AG09309 (cell line): ENCODE measurements at places on chromosomes 7 and 10.

- DNase-seq: no peak
Observed at GRCh38 chr10:78830976-78831375, 237.8 kb upstream of the ZMIZ1 start.

GRCh38 chr10:62554632-62555199 lies 180.5 kb downstream of the ZNF365 start:
- DNase-seq: no peak

DNA sequence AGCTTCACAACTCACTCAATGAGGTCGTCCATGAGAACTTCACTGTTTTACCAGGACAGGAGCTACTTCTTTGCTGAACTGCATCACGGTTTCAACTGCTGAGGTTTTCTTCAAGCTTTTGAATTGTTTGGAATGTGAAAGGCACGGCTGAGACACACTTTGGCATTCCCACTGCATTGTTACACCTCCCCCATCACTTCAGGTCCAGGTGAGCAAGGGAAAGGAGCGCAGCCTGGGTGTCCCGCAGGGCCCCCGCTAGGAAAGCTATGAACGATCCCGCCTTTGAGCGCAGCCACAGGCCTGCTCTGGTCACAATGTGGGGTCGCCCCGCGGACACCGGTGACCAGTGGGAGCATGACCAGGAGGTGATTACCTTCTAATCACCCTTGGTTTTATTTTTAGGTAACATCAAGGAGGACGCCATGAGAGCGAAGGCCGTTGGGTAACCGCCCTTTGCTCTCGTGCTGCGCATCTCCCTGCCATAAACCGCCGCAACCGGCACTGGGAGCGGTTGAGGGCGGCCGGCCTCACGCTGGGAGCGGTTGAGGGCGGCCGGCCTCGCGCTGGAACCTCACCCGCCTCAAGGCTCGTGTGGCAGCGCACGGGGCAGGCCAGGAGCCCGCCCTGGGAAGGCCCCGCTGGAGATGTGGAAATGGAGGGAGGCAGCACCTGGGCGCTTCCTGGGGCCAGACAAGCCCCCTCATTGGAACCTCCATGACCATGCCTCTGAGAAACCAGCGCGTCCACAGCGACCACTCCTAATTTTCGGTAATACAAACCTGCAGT lies 50.9 kb upstream of the SGMS1 start:
- no peak for DNase-seq

DNA sequence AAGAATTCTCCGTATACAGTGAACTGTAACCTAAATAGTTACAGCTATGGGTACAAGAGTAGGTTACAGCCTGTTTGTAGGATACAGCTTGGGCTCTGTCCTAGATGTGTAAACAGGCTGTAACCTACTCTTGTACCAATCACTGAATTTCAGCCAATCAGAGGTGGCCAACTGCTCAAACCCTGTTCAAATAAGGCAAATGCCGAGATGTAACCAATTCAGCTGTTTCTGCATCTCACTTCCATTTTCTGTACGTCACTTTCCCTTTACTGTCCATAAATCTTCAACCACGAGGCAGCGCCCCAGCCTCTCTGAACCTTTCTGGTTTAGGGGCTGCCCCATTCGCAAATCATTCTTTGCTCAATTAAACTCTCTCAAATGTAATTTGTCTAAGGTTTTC lies 8.3 kb upstream of the MMP21 start:
- DNase-seq: no peak

- no peak for DNase-seq
Observed at GRCh38 chr7:22645418-22646181, 81.4 kb upstream of the IL6 start.

- DNase-seq: peak; percentile 62
Observed at GRCh38 chr10:110354322-110354766, 49.6 kb upstream of the SMNDC1 start.

- no peak for DNase-seq
Observed at GRCh38 chr10:11165591-11166543, 148.2 kb downstream of the CELF2 start.

DNA sequence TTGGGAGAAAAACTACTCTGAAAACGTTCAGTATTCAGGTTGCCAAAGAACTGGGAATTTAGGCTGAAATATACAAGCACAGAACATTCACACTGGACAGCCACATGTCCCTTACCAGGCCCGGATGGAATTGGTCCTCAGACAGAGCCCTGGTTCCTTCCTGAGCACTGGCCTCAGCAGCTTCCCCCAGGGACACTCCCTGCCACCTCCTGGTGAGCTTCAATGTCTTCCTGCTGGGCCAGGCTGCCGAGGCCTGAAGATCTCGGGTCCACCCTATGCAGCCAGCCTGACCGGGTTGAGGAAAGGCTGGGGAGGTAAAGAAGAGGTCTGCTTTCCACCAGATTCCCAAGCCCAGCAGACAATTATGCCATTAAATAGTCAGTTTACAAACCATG lies 24.8 kb downstream of the LEP start:
- DNase-seq: no peak

DNA sequence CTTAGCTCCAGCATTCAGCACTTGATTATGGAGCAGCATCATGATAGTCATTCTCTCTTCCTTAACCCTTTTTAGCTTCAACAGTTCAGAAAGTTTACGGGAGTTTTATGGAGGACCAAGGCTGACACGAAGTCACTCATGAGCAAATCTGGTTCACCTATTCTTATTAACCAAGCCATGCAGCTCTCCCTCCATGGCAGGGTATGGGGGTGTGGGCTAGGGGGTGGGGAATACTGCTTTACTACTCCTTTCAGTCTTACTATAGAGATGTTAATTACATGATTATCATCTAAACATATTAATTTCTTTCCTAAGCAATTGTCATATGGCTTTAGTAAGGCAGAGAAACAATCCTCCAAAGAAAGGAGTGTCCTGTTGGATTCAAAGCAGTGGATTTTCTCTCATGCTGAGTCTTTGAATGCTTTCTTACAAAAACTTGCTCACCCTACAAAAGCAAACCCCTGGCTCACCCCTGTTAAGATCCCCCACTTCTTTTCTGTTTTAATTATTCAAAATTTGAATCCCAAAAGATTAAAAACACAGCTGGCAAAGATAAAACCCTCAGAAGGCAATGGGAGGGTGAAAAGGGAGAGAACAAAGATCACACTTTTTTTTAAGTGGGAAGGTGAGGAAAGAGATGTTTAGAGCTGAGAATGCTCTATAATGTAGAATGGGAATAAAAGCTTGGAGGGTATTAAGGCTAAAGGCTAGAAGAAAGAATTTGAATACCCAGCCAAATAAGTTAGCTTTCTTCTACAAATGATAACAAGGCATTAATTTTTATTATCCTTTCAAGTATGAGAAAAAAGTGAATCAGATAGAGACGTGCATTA lies 46.4 kb upstream of the SEMA3E start:
- DNase-seq: no peak

DNA sequence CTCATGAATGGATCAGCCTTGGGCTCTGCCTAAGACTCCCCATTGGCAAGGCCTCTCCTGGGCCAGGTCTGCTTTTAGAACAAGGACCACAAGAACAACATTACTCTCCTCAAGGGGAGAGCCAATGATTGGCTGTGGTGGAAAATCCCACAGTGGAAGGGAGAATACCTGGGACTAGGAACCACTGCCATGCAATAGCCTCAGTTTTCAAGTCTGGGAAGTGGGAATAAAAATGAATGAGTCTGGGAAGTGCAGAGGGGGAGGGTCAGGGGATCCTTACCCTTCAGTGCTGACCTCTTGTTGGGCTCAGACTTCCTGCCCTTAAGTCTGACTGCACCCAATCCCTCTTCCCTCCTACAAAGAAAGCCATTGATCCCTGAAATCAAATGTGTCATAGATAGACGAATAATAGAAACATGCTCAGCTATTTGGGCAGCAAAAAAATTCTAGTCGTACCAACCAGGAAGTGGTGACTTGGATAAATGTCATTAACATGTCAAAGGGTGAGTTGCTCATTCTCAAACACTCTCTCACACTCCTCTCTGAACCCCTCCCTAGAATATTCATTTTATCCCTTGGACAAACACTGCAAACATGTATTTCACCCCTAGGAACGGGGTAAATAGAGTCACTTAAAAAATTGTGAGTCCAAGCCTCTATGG lies 123.6 kb downstream of the SH3PXD2A start:
- DNase-seq: no peak

DNA sequence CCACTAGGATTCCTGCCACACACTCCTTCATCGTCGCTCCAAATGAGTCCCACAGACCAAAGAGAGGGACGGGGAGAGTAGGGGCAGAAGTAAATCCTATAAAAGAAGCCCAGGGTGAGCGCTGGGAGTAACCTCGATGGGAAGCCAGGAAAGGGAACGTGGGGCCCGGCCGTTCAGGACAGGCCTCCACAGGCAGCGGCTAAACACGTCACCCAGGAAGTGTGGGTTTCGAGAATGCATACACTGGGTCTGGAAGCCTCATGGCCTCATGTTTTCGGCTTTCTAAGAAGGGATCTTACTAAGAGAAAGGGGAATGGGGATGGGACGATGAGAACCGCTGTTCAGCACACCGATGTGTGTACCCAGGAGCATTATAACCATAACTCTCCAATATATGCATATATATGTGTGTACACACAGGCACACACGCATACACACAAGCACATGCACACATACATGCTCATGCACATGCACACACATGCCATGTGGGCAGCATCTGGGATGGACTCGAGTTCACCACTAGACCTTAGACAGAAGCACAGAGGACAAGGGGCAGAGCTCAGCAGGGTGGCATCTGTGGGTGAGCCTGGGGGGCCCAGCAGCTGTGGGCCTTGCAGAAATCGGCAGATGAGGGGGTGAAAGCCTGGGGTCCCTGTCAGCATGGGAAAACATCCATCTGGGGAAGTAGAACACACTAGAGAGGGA lies 14.8 kb upstream of the CNPY1 start:
- no peak for DNase-seq

GRCh38 chr10:73209705-73210104 lies 37.4 kb downstream of the DNAJC9 start:
- peak; percentile 11 for DNase-seq

DNA sequence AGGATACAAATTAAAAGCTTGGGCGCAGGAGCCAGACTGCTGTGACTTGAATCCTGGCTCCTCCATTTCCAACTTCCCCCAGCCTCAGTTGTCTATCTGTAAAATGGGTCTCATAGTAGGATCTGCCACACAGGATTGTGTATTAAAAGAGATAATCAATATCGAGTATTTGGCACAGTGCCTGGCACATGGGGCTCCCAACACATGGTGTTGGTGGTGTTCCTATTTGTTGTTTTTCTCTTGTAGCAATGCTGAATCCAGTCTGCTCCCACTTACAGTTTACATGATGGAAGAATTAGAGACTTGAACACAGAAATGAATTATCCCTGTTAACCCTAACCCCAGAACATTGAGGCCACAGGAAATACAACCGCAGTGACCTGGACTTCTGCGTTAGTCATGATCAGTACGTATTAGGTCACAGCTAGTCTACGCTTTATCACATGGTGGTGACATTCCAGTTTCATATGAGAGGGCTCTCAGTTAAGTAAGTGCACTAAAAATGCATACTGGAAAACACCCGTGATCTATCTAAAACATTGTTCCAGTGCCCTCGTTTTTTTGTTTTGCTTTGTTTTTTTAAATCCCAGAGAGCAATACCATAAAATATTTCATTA lies 169.5 kb upstream of the KLF14 start:
- DNase-seq: peak; percentile 87

DNA sequence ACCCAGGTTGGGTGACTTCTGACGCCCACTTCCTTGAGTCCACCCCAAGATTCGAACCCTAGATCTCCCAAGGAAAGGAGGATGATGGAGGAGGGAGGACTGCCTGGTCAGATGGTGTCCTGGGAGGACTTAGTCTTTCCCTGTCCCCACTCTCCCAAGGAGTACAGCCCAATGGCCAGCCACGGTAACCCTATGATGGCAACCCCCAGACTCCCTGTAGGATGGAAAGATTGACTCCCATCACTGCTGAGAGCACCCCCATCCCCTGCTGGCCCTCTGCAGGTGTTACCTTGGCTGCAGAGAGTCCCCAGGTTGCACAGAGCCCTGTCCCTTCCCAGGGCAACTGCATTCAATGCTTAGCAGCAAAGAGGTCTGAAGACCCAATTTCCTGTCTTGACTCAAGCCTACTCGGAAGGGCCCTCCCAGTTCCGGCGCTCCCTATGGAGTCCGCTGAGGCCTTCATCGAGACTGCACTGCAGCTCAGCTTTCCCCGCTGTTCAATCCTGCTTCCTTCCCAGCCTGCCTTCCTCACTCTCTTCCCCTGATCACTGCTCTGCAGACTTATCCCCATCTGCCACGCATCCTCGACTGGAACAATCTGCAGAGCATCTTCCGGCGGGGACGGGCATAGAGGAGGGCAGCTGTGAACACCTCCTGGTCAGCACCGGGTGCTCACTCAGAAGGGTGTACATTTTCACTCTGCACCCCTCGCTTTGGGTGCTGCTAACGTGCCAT lies 50.8 kb upstream of the OCM2 start:
- DNase-seq: no peak
